ENCODE measurements at places on chromosomes 3 and 15.

GRCh38 chr15:78925956-78926743, 18.7 kb downstream of the CTSH start:
- DNase-seq, result no peak

GRCh38 chr3:176193032-176193730, 1004.1 kb downstream of the TBL1XR1 start:
- no peak for DNase-seq

DNA sequence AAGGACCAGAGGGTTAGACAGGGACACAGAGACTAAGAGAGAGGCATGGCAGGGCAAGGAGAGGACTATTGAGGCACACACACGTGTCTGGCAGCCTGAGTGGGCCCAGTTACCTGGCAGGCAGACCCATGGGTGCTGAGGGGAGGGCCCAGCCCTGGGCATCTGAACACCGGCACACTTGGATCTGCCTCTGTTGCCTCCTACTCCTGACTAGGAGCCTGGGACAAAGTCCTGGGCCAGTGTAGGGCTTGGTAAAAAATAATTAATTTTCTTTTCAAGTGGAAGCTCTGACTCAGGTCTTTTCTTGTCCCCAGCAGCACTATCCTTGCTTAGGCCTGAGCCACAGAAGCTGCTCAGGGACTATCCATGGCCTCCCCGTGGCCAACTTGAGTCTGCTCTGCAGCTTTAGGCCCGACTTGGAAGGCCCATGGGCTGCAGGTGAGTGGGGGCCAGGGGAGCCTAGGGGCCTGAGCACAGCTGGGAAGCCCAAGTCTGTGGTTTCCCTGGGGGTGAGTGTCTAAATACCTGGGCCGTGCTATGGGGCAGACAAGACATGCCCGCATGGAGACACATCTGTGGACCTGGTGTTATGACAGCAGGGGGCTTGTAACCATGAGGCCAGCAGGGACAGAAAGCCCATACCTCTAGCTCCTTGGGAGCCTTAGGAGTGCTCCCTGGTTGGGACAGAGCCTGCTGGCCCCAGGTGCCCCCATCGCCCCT, at the start of gene PTH1R:
Gene PTH1R, plus strand, starts transcription at position 316 of the 720 bp plus-strand sequence. CDS start 5,839 bp downstream, outside the sequence.
- no peak for DNase-seq

DNA sequence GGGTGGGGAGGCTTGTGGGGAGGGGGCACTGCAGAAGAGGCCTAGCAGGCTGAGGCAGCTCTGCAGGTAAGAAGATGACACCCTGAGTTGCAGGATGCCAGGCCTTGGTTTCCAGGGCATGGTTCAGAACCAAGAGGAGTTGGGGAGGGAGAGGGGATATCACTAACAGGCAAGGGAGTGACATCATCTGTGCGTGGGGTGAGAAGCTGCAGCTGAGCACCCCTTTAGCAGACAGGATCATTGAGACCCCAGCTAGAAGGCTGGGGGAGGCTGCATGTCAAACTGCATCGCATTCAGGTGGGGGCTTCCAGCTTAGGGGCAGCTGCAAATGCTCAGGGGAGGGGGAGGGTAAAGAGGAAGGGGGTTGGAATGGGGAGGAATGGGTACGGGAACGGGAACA, 23.0 kb downstream of the CACNA2D2 start:
- DNase-seq, result no peak

GRCh38 chr3:84836961-84837360, 121.8 kb upstream of the CADM2 start:
- no peak for DNase-seq

GRCh38 chr15:100602823-100603393, 519 bp downstream of the ASB7 start:
- DNase-seq, result no peak

GRCh38 chr15:48929661-48930060, 34.1 kb downstream of the SHC4 start:
- DNase-seq, result no peak

- no peak for DNase-seq
Observed at GRCh38 chr3:48222616-48223513, at the start of gene CAMP. TSS of gene CAMP (plus strand) at chr3:48223495. CDS start at chr3:48223512, 17 bp downstream.

DNA sequence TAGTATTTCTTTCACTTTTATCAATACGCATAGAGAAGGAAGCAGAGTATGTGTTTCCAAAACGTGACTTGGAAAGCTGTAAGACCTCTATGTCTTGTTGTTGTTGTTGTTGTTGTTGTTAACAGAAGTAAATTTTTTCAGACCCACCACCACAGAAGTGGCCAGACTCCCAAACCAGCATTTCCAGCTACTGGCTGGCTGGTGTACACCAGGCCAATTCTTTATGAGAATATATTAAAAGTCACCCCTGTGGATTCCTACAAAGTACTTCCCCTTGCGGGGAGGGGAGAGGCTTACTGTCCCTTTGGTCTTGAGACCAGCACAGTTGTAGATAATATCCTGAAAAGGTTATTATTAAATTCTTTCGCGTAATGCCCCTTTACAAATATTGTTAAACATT, 1.6 kb upstream of the FOXP1 start:
- DNase-seq, result no peak

- DNase-seq, result no peak
Observed at GRCh38 chr3:141426404-141427034, 58.2 kb downstream of the ZBTB38 start.

DNA sequence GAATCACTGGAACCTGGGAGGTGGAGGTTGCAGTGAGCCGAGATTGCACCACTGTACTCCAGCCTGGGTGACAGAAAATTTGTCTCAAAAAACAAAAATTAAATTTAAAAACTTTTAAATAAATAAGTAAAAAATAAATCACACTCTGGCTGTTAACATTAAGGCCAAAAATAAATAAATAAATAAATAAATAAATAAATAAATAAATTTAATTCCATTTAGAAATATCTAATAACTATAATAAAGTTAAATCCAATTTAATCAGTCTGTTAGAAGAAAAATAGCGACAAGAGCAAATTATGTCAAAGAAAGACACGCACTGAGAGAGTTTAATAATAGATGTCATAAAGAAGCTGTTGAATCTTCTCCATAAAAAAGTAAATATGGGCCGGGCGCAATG, 13.4 kb downstream of the MAP4 start:
- no peak for DNase-seq
